ENCODE measurements at places on chromosomes 16 and 17. TPM values are rescaled to one million over a fixed set of nuclear protein-coding genes. Genes with fewer than 3 reads are reported as not detected.

- DNase-seq, result no peak
Observed at GRCh38 chr17:5942687-5943086, 127.5 kb upstream of the WSCD1 start.

DNA sequence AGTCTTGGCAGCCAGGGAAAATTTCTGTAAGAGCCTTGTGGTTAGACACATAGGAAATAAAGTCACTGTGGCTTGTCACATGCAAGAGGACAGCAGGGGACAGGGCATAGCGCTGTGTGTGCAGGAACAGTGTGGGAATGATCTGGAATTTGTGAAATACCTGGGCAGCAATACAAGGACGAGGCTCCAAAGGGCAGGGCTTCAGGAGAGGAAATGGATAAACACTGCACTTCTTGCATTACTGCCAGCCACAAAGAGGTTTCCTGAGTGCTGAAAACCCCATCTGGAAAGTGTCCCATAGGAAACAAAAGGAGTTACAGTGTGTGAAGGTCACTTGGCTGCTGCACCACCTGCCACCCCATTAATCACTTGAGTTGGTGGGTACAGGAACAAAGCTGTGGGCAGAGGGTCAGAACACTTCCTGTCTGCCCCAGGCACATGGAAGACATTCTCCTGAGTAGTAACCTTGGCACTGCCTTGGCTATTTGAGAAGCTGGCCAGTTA is 12.1 kb upstream of the HP start:
- no peak for DNase-seq

GRCh38 chr17:56148333-56148732 is 4.9 kb upstream of the ANKFN1 start:
- no peak for DNase-seq

- no peak for DNase-seq
Observed at GRCh38 chr16:47460359-47460710, 528 bp downstream of the ITFG1 start.

DNA sequence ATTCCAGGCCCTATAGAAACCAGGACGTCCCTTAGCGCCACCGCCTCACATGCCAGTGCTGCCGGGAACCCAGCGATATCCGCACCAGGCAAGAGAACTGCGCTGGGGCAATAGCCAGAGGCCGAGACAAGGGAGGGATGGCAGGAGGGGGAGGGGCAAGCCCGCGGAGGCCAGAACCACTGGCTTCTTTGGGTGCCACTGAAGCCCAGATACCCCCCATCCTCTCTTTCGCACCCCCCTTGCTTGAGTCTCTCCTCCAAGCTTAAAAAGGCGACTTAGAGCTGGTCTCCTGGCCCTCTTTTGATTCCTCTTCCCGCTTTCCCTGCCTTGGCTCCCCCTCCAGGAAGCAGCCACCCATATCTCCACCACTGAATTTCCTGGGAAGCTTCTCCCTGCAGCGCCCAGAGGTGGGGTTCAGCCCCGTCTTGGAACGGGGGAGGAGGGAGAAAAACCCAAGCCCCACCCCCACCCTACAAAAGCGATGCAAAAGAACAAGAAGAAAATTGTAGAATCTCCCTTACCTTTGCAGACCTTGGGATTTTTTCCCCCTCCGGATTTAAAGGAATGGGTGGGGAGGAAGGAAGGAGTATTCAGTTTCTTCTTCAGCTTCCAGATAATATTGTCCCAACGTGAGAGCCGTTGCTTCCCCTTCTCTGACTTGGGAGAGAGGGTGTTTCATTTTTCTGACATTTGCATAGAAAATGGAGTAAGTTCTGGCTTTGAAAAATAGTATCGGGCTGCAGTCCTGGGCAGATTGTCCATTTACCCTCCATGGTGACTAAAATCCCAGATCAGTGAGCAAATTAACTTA is 622 bp downstream of the HOXB6 start:
- no peak for DNase-seq

- DNase-seq, result peak; percentile 72
Observed at GRCh38 chr16:50371936-50372595, 3.3 kb upstream of the BRD7 start.

- DNase-seq, result no peak
Observed at GRCh38 chr17:56742601-56743000, 91.1 kb downstream of the C17orf67 start.

DNA sequence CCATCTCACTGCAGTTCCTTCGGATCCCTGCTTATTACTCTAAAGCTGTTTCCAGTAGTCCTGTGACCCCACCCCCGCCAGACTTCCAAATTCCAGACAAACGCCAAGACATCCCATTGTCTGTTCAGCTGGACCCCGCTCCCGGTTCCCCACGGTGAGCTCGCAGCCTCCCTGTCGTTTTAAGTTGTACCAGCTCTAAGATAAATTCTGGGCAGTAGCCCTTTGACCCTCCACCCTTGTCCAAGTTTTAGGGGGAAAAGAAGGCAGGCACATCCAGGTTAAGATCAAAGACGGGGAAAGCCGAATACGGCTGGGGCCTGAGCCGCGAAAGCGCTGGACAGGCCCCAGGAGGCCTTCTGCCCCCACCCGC is 589 bp downstream of the ARL6IP1 start:
- no peak for DNase-seq

DNA sequence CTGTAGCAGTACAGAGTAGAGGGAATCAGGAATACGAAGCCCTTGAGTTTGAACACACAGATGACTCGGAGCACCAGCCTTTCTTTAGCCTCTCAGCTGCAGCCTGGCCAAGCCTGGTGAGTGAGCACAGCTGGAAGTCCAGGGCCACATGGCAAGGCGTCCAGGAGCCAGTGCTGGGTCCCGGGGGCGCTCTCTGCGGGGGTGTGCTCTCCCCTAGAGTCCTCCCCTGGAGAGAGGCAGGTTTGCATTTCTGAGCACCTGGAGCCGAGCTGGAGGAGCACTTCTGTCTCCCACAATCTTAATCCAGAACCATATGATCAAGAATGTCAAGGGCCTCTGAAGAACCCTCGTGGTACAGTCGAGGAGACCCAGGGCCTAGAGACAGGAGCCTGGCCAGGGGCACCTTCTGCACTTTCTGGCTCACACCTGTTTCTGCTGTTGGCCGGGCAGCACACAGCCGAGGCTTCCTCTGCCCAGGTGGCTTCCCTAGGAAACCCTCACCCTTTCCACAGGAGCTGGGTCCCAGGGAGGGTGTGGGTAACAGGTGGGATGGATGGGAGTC is 78.3 kb downstream of the PLD6 start:
- no peak for DNase-seq

DNA sequence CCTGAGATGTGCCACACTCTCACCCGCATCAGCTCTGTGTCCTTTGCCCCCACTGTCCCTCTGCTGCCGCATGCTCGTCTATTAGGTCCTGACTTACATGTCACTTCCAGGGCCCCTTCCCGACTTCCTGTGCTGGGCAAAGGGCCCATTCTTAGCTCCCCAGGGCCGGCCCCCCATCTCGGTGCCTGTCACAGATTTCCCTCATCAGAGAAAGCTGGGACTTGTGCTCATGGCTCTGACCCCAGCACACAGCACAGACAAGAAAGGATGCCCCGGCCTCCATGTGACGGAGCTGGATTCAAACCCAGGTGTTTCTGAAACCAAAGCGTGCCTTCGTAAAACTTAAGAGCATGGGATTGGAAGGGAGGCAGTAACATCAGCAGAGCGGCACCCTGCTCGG is 5.9 kb upstream of the MAPK7 start:
- no peak for DNase-seq

Gene CNGB1
- 0.27 TPM for total RNA-seq

Gene KCNJ2
- total RNA-seq, result 26.8 TPM

Gene SLC35G6
- total RNA-seq, result not detected

Gene SCGB1C2
- total RNA-seq, result not detected

Gene GDPD3
- 10.7 TPM for total RNA-seq

Gene PLEKHG4
- 15.5 TPM for total RNA-seq

Gene PIK3R6
- total RNA-seq, result not detected

Gene NAGS
- total RNA-seq, result 0.42 TPM

Gene CCL8
- total RNA-seq, result not detected

Gene SOX8
- total RNA-seq, result 6.0 TPM

Data from mesothelial cell of epicardium (in vitro differentiated cells).